ENCODE measurements at places on chromosomes 4 and X.

DNA sequence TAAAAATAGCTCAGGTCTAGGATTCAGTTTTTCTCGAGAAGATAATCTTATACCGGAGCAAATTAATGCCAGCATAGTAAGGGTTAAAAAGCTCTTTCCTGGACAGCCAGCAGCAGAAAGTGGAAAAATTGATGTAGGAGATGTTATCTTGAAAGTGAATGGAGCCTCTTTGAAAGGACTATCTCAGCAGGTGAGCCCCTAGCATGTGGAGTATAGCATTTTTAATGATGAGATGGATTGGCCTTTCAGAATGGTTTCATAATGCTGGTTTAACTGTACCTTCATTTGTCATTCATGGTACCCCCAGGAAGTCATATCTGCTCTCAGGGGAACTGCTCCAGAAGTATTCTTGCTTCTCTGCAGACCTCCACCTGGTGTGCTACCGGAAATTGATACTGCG is 79.4 kb downstream of the SLC10A6 start:
- DNase-seq = no peak

GRCh38 chr4:2734612-2735011 is 21.5 kb downstream of the TNIP2 start:
- DNase-seq = no peak

DNA sequence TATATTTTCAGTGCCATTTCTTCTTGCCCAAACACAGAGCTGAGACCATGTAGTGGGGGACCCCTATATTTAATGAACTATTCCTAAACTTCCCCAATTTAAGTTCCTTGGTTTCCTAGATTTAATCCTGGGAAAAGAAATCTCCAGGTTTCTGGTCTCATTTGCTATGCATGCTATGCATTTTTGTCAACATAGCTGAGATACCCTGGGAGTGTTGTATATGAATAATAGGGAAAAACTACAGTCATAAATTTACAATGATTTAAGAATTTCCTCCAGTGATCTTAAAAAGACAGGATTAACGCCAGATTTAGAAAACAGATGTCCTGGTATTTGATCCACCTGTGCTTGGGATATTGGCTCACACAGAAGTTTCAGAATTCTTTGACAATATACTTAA is 136.8 kb upstream of the RAPGEF2 start:
- DNase-seq = no peak

- no peak for DNase-seq
Measured at GRCh38 chr4:6362896-6363295, 93.2 kb downstream of the WFS1 start.

GRCh38 chr4:10925996-10926395 is 241.4 kb upstream of the CLNK start:
- DNase-seq = no peak

- DNase-seq = no peak
Measured at GRCh38 chrX:154595559-154596249, 10.8 kb downstream of the CTAG1A start.

DNA sequence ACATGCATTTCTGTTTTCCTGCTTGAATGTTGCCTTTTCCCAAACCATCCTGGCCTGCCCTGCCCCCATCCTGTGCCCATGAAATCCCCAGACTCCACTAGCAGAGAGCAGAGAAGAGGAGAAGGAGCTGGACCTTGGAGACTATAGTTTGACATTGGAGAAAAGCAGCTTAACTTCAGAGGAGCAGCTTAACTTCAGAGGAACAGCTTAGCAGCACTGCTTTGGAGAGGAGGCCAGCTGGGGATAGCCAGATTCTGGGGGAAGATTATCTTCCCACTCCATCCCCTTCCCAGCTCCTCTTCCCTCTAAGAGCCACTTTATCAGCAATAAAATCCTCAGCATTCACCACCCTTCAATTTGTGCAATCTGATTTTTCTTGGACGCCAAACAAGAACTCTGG is 443.0 kb downstream of the PCDH10 start:
- DNase-seq = no peak

GRCh38 chr4:65450899-65451298 is 219.4 kb downstream of the EPHA5 start:
- DNase-seq = no peak

GRCh38 chr4:123390846-123391456 is 5.6 kb upstream of the SPRY1 start:
- DNase-seq = no peak

- no peak for DNase-seq
Measured at GRCh38 chr4:182492423-182492822, 249.2 kb downstream of the TENM3 start.
